D721Med (cell line): ENCODE measurements at places on chromosomes 13 and 19.
A peak's percentile ranks its signal among the peaks of the same experiment; 100 is the strongest.

DNA sequence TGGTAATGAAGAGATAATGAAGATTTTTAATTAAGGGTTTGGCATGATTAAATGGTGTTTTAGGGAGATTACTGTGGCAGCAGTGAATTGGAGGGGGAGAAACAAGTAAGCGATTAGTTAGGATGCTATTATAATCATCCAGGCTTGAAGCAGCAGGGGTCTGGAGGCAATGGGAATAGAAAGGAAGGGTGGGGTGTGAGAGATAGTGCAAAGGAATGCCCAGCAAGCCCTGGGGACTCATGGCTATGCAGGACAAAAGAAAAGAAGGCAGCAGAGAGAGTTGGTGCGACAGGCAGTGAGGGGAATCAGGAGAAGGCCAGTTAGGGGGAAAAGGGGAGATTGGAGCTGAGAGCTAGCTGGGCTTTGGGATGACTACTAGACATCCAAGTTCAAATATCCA is 34.5 kb downstream of the SOX21 start:
- peak; percentile 22 for DNase-seq

- DNase-seq = no peak
Observed at GRCh38 chr13:41494202-41494601, 36.9 kb downstream of the RGCC start.

- no peak for DNase-seq
Observed at GRCh38 chr13:107139006-107139405, 571.1 kb upstream of the ARGLU1 start.

GRCh38 chr19:5047251-5047935 is 78.5 kb downstream of the KDM4B start:
- no peak for DNase-seq

DNA sequence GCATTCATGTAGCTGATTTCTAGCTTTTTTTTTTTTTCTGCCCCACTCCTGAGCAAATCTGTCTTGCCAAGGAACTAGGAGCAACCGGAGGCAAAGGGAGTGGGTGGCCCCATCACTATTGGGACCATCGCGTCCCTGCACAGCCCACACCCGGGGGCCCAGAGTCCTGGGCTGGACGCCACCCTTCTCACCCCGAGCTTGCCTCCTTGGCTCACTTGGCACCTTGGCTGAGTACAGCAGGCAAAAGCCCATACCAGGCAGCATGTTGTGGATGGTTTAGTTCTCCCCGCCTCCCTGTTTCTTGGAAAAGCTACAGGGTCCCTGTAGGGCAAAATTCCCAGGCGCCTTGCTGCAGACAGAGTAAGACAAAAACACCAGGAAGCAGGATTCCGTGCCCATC is 13.7 kb downstream of the SMIM24 start:
- DNase-seq = no peak

GRCh38 chr19:755063-755462 is 4.2 kb downstream of the MISP start:
- DNase-seq = no peak

DNA sequence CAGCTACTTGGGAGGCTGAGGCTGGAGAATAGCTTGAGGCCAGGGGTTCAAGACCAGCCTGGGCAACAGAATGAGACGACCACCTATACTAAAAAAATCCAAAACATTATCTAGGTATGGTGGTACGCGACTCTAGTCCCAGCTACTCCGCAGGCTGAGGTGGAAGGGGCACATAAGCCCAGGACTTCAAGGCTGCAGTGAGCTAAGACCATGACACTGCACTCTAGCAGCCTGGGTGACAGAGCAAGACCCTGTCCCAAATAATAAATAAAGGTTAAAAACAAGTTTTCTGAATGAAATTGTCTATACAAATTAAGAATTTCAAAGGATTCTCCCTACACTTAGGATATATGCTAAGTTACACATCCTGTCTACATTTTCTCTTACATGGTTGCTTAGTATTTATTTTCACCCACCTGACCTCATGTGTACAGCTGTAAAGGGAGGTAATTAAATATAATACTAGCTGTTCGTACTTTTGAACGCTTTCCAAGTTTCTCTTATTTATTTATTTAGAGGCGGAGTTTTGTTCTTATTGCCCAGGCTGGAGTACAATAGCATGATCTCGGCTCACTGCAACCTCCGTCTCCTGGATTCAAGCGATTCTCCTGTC is 1.6 kb downstream of the SLC25A30 start:
- no peak for DNase-seq

DNA sequence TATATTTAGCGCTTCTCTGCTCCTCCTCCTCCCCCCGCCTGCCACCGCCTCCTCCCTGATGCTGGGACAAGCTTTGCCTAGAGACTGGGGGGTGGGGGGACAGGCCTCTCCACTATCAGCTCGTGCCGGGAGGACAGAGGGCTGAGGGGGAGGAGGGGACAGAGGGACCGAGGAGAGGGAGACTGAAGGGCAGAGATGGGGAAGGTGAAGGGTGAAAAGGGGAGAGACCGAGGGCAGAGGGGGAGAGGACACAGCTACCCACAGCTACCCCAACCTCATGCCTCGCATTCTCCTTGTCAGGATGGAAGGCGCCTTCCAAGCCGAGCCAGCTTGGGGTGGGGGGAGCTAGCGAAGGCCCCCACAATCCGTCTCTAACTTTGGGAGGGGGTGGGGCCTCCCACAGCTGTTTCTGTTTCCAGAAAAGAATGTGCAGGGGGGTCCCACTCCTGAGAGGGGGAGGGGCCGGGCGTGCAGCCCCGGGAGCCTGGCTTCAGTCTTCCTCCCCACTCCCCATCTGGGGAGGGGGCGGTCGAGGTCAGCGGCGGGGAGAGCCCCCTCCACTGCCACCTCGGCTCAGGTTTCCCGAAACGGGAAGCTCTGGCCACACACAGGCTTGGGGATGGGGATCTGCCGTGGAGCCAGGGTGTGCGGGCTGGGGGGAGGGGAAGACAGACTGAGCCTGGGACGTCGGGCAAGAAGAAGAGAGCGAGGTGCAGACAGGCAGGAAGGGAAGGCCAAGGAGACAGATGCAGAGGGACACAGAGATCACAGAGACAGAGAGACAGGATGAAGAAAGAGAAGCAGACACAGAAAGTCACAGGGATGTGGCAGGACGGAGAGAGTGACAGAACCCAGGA is 1.6 kb downstream of the DACT3 start:
- DNase-seq = no peak

GRCh38 chr13:102394158-102395053 is 7.4 kb downstream of the FGF14 start:
- DNase-seq = peak; percentile 59

- DNase-seq = no peak
Observed at GRCh38 chr19:15372470-15372869, 7.1 kb downstream of the AKAP8 start.

- no peak for DNase-seq
Observed at GRCh38 chr13:43042410-43042921, 19.1 kb downstream of the DNAJC15 start.

GRCh38 chr19:6891761-6892385 is 4.5 kb downstream of the ADGRE1 start:
- no peak for DNase-seq

DNA sequence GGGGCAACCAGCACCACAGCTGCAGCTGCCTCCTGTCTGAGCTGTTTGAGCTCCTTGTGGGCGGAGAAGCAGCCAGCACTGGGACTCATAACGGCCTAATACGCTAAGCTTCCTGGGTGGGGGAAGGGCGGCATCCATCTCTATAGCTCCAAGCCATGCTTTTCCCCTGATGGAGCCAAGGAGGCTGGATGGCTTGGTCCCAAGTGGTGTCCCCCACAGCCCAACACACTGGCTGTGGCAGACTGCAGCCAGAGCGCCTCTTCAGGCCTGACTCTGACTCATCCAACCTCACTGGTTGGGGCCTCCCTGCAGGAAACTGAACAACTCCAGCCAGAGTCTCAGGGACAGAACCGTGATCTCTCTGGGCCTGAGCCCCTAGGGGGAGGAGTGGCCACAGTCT is 537.3 kb downstream of the SUCLA2 start:
- no peak for DNase-seq

DNA sequence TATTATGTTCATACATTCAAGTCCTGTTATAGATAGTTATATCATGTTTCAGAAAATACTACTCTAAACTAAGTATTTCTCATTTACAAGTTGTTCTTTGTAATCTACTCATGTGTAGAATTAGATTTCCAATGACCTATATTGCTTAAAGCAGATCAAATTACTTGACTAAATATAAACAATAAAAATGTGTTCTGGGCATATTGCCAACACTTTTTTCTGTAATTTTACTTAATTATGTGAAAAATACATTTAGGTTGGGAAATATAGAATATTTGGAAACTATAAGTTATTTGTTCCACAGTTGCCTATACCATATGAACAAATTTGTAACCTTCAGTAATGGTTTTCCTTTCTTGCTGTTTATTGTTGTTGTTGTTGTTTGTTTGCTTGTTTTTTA is 275.2 kb upstream of the PCDH9 start:
- no peak for DNase-seq

GRCh38 chr13:21929400-21929799 is 258.5 kb downstream of the FGF9 start:
- DNase-seq = no peak

DNA sequence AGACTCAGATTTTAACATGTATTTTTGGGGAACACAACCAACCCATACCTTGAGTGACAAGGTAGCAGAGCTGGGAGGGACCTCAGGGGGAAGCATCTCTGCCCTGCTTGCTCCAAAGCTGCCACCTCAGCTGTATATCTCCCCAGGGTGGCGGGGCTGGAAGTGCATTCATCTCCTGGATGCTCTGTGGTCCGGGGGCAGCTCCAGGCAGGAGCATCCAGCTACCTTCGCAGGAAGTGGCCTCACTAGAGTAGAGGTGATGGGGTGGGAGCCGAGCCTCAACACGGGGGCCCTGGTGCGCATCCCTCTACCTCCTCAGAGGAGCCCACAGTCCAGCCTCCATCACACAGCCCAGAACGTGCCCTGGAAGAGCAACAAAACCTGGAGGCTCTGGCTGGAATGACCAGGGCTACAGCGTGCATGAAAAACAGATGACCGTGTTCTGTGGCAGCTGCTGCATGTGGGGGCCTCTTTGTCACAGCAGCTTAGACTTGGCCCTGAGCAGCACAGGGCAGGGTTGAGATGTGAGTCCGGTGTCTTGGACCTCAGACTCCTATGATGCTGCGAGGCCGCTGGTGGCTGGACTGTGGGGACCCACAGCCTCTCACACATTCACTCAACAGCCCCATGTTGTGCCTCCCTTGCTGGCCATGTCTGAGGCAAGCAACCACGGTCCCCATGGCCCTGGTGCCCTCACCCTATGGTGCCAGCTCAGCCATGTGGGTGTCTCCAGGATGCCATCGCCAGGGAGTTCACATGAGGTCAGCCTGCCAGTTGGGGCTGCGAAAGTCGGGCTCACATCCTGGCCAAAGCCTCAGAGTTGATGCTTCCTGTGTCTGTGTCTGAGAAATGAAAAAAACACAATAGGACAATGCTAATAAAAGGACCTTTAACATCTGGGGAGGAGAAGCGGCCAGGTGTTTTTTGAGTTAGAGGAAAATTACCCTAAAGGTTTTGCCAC is 17.1 kb upstream of the GAS6 start:
- DNase-seq = no peak

GRCh38 chr13:102017248-102017647 is 384.6 kb downstream of the FGF14 start:
- DNase-seq = no peak

DNA sequence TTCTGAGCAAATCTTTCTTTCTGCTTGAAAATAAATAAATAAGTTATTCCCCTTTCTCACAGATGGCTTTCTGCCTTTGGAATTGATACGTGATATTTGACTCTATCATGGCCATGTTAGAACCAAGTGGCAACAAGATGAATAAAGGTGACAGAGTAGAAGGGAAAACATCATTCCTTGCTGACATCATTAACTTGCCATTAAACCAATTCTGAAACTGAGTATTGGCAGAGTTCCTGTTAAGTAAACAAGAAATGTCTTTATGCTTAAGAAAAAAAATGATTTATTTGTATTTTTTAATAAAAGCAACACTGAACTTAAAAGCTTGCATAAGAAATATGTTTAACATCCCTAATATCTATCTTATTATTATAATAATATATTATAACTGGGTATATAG is 828.1 kb downstream of the PCDH9 start:
- no peak for DNase-seq
